ENCODE measurements at places on chromosomes 3 and 15.

- no peak overlapping the region for H3K27ac ChIP-seq
- DNase-seq = peak; percentile 8
- H3K4me3 ChIP-seq = no peak overlapping the region
- no peaks in the 10 kb centered on the region for H3K36me3 ChIP-seq
Measured at GRCh38 chr15:84034578-84035398, 200.8 kb upstream of the GOLGA6L4 start.

- H3K27me3 ChIP-seq = no peaks in the 10 kb centered on the region
- DNase-seq = no peak
- no peak overlapping the region for H3K4me3 ChIP-seq
- H3K4me1 ChIP-seq = no peaks in the 10 kb centered on the region
- no peaks in the 10 kb centered on the region for H3K36me3 ChIP-seq
Measured at GRCh38 chr3:123862152-123862551, 22.0 kb downstream of the MYLK start.

- H3K36me3 ChIP-seq = no peaks in the 10 kb centered on the region
- DNase-seq = no peak
- H3K27me3 ChIP-seq = no peaks in the 10 kb centered on the region
Measured at GRCh38 chr3:81173514-81173913, 587.9 kb downstream of the GBE1 start.

DNA sequence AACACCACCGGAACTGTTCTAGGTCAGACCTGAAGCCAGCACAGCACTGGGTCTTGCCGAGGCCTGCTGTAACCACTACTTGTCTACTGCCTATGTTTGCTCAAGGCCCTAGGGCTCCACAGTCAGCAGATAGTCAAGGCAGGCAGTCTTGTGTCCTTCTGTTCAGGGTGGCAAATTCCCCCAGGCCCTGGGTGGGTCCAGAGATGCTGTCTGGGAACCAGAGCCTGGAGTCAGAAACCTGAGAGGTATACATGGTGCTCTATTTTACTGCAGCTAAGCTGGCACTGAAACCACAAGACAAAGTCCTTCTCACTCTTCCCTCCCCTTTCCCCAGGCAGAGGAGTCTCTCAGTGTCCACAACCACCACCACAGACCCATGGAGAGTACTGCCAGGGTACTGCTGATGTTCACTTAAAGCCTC, 89.9 kb downstream of the BBX start:
- no peaks in the 10 kb centered on the region for H3K36me3 ChIP-seq
- no peak for DNase-seq
- H3K27me3 ChIP-seq = no peaks in the 10 kb centered on the region
- no peak overlapping the region for H3K27ac ChIP-seq
- no peak overlapping the region for H3K4me3 ChIP-seq
- H3K4me1 ChIP-seq = no peaks in the 10 kb centered on the region

- H3K4me1 ChIP-seq = no peaks in the 10 kb centered on the region
- DNase-seq = no peak
- no peaks in the 10 kb centered on the region for H3K27me3 ChIP-seq
- no peaks in the 10 kb centered on the region for H3K36me3 ChIP-seq
- H3K4me3 ChIP-seq = no peak overlapping the region
- no peak overlapping the region for H3K27ac ChIP-seq
Measured at GRCh38 chr3:149384911-149385321, 7.5 kb upstream of the TM4SF1 start.

- no peaks in the 10 kb centered on the region for H3K36me3 ChIP-seq
- H3K27ac ChIP-seq = no peak overlapping the region
- no peak for DNase-seq
- no peak overlapping the region for H3K4me3 ChIP-seq
Measured at GRCh38 chr15:63195569-63196015, 6.2 kb downstream of the RAB8B start.

DNA sequence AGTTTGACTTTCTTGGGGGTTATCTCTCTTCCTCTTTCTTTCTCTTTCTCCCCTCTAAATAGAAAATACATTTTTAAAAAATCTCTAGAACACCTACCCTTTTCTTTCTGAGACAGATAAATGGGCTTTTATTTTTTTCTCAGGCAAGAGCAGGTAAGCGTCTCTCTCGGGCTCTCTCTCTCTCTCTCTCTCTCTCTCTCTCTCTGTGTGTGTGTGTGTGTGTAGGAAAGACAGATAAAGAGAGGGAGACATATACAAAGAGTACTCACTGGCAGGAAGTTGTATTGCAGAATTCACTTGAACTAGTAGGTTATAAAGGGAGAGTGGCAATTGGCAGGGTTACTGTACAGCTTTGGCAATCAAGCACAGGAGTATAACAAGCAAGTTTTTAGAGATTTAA, 118.1 kb upstream of the LSAMP start:
- no peak overlapping the region for H3K27ac ChIP-seq
- no peaks in the 10 kb centered on the region for H3K36me3 ChIP-seq
- no peak overlapping the region for H3K4me3 ChIP-seq
- H3K27me3 ChIP-seq = no peaks in the 10 kb centered on the region

DNA sequence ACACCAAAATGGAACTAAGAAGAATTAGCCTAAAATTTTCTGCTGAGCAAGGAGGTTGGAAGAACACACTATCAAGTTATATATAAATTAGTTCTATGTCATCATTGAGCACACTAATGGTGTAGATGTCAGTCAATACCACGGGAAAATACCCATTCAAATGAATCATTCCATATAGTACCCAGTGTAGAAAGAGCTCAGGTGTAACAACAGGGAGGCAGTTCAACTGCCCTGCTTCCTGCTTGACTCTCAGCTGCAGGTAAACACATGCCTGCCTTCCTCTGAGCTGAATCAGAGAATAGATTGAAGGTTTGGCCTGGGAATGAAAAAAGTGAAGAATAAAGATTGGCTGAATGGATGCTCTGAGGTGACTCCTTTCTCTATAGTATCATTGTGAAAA, 1088.0 kb downstream of the AGBL1 start:
- no peaks in the 10 kb centered on the region for H3K27me3 ChIP-seq
- no peaks in the 10 kb centered on the region for H3K36me3 ChIP-seq
- no peak overlapping the region for H3K27ac ChIP-seq
- no peak for DNase-seq

GRCh38 chr3:72234391-72234790, 449.4 kb upstream of the PROK2 start:
- no peaks in the 10 kb centered on the region for H3K36me3 ChIP-seq
- no peaks in the 10 kb centered on the region for H3K4me1 ChIP-seq
- H3K27ac ChIP-seq = no peak overlapping the region
- no peak for DNase-seq
- no peak overlapping the region for H3K4me3 ChIP-seq

- peak; percentile 40 for DNase-seq
- no peaks in the 10 kb centered on the region for H3K36me3 ChIP-seq
- H3K27me3 ChIP-seq = no peaks in the 10 kb centered on the region
- no peak overlapping the region for H3K4me3 ChIP-seq
Measured at GRCh38 chr3:46080969-46081345, 53.7 kb upstream of the XCR1 start.

DNA sequence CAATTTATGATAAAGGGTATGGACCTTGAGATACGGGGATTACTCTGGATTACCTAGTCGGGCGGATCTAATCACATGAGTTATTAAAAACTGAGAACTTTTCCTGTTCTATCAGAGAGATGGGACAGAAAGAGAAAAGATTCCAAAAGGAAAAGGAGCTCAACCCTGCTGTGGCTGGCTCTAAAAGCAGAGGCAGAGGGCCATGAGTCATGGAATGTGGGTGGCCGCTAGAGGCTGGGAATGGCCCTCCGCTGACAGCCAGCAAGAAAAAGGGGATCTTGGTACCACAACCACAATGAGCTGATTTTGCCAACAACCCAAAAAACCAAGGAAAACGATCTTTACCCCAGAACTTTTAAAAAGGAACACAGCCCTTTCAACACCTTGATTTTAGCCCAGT, 210.0 kb downstream of the MAGI1 start:
- DNase-seq = no peak
- H3K27me3 ChIP-seq = no peaks in the 10 kb centered on the region
- no peaks in the 10 kb centered on the region for H3K36me3 ChIP-seq
- peaks cover 3% of the 10 kb centered on the region for H3K4me1 ChIP-seq
- H3K27ac ChIP-seq = no peak overlapping the region
- H3K4me3 ChIP-seq = no peak overlapping the region

DNA sequence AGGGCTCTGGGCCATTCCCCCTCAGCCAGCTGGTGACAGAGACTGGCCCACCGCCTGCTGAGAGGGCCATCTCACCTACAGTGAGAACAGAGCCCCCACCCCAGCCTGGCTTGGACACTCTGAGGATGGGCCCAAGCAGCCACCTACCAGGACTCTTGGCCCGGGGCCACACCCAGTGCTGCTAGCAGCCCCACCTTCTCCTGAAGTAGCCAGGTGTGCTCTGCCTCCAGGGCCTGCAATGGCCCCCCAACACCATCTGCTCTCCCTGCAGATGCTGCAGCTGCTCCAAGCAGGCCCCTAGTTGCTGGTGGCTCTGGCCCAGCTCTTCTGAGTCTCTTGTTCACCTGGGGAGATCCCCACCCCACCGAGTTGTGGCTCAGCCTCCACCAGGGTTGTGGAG, 6.8 kb upstream of the CLK3 start:
- no peaks in the 10 kb centered on the region for H3K27me3 ChIP-seq
- no peak overlapping the region for H3K27ac ChIP-seq
- H3K4me3 ChIP-seq = no peak overlapping the region

DNA sequence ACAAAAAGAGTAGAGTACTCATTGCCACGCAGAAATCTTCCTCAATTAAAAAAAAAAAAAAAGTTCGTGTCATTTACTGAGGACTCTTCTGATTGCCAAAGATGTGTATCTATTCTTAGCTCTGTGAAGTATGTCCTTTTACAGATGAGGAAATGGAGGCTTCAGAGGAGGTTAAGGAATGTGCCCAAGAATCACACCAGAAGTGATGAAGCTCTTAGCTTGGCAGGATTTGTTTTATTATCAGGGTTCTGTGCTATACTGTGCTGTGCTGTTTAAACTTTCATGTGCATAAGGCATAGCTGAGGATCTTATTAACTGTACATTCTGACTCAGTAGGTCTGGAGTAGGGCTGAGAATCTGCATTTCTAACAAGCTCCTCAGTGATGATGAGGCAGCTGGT, 665.2 kb upstream of the ADAMTS9 start:
- no peak overlapping the region for H3K4me3 ChIP-seq
- H3K36me3 ChIP-seq = no peaks in the 10 kb centered on the region
- no peak overlapping the region for H3K27ac ChIP-seq
- no peak for DNase-seq
- no peaks in the 10 kb centered on the region for H3K27me3 ChIP-seq
- no peaks in the 10 kb centered on the region for H3K4me1 ChIP-seq

DNA sequence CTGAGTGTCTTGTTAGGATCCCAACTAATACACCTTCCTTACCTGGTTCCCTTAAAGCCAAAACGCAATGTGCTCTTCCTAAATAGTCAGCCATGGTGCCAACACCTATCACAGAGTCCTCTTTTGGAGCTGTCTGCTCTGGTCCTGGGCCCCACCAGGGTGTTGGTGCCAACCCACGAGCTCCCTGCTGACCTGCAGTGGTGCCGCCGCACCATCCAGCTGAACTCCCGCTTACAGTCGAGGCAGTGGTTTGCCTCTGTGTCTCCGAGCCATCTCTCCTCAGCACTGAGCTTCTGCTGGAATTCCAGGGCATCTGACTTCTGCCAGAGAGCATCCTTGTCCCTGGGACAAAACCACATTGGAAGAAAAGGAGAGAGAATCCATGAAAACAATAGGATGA, 15.9 kb downstream of the CXCR6 start:
- no peak overlapping the region for H3K27ac ChIP-seq
- H3K27me3 ChIP-seq = no peaks in the 10 kb centered on the region
- H3K4me3 ChIP-seq = no peak overlapping the region
- peaks cover 2% of the 10 kb centered on the region for H3K4me1 ChIP-seq
- DNase-seq = no peak

GRCh38 chr3:107679921-107680320, 157.2 kb downstream of the BBX start:
- H3K36me3 ChIP-seq = no peaks in the 10 kb centered on the region
- H3K27ac ChIP-seq = no peak overlapping the region
- H3K4me1 ChIP-seq = no peaks in the 10 kb centered on the region

DNA sequence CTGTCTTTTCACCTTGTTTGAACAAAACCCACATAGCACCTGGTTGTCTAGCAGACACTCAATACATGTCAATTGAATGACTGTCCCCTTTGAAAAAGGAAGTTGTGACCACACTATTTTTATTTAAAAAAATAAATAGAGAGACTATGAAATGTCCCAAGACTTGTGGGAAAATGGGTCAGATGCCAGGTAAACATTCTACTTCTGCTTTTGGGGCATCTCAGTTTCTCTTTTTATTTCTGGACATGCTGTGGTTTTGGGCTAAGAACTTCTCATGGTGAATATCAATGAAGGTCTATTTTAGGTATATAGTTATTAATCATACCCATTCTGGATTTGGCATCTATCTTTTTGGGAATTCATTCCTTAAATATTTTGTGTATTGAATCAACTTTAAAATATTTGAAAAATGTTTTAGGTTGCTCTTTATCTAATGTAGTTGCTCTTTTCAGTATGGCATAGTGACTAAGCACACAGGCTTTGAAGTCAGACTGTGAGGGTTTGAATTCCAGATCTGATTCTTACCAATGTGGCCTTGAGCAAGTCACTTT, 4.4 kb downstream of the TMEM45A start:
- no peaks in the 10 kb centered on the region for H3K36me3 ChIP-seq
- no peaks in the 10 kb centered on the region for H3K27me3 ChIP-seq
- no peak for DNase-seq
- no peak overlapping the region for H3K27ac ChIP-seq
- H3K4me3 ChIP-seq = no peak overlapping the region
- no peaks in the 10 kb centered on the region for H3K4me1 ChIP-seq

DNA sequence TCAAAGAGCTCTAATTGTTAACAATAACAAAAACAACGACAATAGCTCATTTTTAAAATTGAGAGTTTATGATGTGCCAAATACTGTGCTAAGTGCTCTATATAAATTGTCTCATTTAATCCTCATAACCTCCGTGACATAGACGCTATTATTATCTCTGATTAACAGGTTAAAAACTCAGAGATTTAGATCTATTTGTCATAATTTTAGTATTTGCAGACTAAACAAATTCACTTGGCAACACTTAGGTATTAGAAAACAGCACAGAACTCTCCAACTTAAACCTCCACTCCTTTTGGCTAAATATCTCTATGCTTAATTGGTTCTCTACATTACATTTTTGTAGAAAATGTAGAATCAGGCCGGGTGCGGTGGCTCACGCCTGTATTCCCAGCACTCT, 136.4 kb downstream of the SPATA16 start:
- H3K4me3 ChIP-seq = no peak overlapping the region
- no peaks in the 10 kb centered on the region for H3K36me3 ChIP-seq
- H3K27me3 ChIP-seq = no peaks in the 10 kb centered on the region

GRCh38 chr3:116391296-116392201, 53.7 kb downstream of the LSAMP start:
- H3K4me1 ChIP-seq = no peaks in the 10 kb centered on the region
- no peaks in the 10 kb centered on the region for H3K36me3 ChIP-seq
- DNase-seq = no peak
- no peak overlapping the region for H3K4me3 ChIP-seq
- no peak overlapping the region for H3K27ac ChIP-seq

- no peak overlapping the region for H3K27ac ChIP-seq
- H3K36me3 ChIP-seq = no peaks in the 10 kb centered on the region
- H3K4me1 ChIP-seq = no peaks in the 10 kb centered on the region
- H3K4me3 ChIP-seq = no peak overlapping the region
- no peaks in the 10 kb centered on the region for H3K27me3 ChIP-seq
- no peak for DNase-seq
Measured at GRCh38 chr3:12830785-12831156, 10.6 kb downstream of the RPL32 start.

Measured in kidney (tissue), 22 donors.